ENCODE measurements at places on chromosomes 4 and X. TPM values are rescaled to one million over a fixed set of nuclear protein-coding genes. Genes with fewer than 3 reads are reported as not detected.

LRP2BP gene
- total RNA-seq = 2.1 TPM

ZCCHC18 gene
- total RNA-seq = 4.9 TPM

RAB39B gene
- 6.5 TPM for total RNA-seq

DNAAF6 gene
- total RNA-seq = not detected

ENPEP gene
- total RNA-seq = not detected

CENPVL2 gene
- total RNA-seq = not detected

GRCh38 chrX:121975671-121976070 is 928.3 kb downstream of the GLUD2 start:
- H3K27ac ChIP-seq = no peak overlapping the region
- no peaks in the 10 kb centered on the region for H3K4me1 ChIP-seq
- DNase-seq = no peak

GRCh38 chr4:70903291-70903603 is 1.1 kb downstream of the MOB1B start:
- peak overlapping the region; percentile 98 for H3K4me3 ChIP-seq
- DNase-seq = no peak
- peaks cover 26% of the 10 kb centered on the region for H3K4me1 ChIP-seq
- peak overlapping the region; percentile 81 for H3K27ac ChIP-seq
- H3K36me3 ChIP-seq = no peaks in the 10 kb centered on the region
- H3K27me3 ChIP-seq = no peaks in the 10 kb centered on the region

- no peak overlapping the region for H3K4me3 ChIP-seq
- no peak overlapping the region for H3K27ac ChIP-seq
- no peaks in the 10 kb centered on the region for H3K36me3 ChIP-seq
Observed at GRCh38 chr4:175422331-175422730, 389.7 kb downstream of the GPM6A start.

DNA sequence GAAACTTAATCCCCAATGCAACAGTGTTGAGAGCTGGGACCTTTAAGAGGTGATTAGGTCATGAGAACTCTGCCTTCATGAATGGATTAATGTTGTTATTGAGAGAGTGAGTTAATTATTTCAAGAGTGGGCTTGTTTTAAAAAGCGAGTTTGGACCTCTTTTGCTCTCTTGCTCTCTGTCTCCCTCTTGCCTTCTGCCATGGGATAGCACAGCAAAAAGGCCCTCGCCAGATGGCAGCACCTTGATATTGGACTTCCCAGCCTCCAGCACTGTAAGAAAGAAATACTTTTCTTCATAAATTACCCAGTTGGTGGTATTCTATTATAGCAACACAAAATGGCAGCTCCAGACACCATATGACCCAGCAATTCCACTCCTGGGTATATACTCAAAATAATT is 7.0 kb upstream of the ATP6AP2 start:
- no peaks in the 10 kb centered on the region for H3K27me3 ChIP-seq
- no peak overlapping the region for H3K27ac ChIP-seq
- no peak overlapping the region for H3K4me3 ChIP-seq
- no peak for DNase-seq
- H3K36me3 ChIP-seq = no peaks in the 10 kb centered on the region
- H3K4me1 ChIP-seq = peaks cover 5% of the 10 kb centered on the region

DNA sequence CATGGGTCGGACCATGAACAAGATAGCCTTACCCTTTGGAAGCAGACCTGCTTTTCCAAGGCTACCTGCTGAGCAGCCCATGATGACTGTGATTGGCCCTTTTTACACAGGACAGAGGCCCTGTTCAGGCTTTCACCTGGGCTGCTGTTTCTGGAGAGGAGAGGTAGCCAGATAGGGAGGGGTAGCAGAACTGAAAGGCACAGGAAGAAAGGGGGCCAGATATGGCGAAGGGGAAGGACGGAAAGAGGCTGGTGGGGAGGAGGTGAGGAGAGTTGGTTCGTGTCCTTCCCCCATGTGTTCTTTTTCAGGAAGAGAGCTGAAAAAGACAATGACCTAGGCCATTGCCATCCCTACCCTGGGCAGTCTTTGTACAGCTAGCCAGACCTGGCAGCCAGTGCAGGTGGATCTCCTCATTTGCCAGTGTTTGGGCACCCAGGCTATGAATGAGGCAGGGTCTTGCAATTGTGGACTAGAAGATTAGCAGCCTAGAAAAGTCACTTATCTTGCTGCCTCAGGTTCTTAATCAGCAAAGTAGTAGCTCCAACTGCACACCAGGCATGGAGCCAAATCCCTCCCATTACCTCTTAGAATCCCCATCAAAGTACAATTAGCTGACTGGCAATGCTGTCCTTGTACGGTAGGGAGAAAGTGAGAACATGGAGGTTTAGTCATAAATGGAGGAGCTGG is 139.6 kb downstream of the AMMECR1 start:
- H3K27me3 ChIP-seq = no peaks in the 10 kb centered on the region
- H3K27ac ChIP-seq = peak overlapping the region; percentile 43
- no peak for DNase-seq
- H3K36me3 ChIP-seq = no peaks in the 10 kb centered on the region
- H3K4me3 ChIP-seq = no peak overlapping the region

GRCh38 chr4:62816566-62816965 is 1592.7 kb downstream of the TECRL start:
- H3K27ac ChIP-seq = no peak overlapping the region
- H3K4me3 ChIP-seq = no peak overlapping the region
- no peaks in the 10 kb centered on the region for H3K4me1 ChIP-seq
- H3K27me3 ChIP-seq = no peaks in the 10 kb centered on the region
- no peak for DNase-seq

DNA sequence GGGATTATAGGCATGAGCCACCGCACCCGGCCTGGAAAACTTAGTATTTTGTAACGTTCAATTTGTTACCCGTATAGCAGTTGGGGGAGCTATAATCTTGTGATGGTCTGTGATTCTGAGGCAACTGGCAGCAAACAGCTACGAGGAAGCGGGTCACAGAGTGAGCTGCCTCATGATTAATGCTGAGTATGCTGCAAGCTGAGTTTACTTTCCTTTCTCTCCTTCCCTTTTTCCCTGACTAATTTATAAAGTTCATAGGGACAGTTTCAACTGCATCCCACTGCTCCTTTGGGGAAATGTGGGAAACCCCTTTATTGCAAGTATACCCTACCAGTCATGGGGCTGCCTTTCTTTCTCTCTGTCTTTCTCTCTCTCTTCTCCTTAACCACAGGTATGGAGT is 17.7 kb upstream of the ELOVL6 start:
- no peak for DNase-seq
- H3K27me3 ChIP-seq = peaks cover 11% of the 10 kb centered on the region
- no peak overlapping the region for H3K4me3 ChIP-seq
- no peaks in the 10 kb centered on the region for H3K36me3 ChIP-seq
- no peak overlapping the region for H3K27ac ChIP-seq
- H3K4me1 ChIP-seq = peaks cover 1% of the 10 kb centered on the region

DNA sequence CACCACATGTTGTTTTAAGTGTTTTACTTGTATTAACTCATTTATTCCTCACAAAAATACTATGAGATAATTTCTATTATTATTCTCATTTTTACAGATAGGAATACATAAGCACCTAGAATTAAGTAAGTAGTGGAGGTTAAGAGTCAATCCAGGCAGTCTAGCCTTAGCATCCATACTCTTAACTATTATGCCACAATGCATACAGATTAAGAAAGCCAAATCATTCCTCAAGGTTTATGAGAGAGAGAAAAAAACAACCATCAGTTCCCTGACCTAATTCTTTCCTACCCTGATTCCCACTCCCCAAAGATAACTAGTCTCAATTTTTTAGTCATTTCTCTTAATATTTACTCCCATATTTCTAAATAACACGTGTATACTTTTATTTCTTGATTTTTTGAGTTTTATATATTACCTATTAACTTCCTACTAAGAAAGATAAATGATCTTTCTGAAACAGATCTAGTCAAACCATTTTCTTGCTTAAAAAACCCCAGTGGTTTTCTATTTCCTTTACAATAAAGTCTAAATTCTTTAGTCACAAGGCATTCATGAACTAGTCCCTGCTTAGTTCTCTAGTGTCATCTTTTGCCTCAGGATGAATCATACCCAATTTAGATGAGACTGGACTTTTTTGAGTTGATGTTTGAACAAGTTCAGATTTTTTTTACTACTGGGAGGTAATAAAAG is 16.0 kb downstream of the UBA6 start:
- no peak overlapping the region for H3K4me3 ChIP-seq
- H3K27ac ChIP-seq = peak overlapping the region; percentile 24
- DNase-seq = no peak

- peaks cover 10% of the 10 kb centered on the region for H3K4me1 ChIP-seq
- H3K4me3 ChIP-seq = no peak overlapping the region
- H3K36me3 ChIP-seq = peaks cover 2% of the 10 kb centered on the region
- H3K27ac ChIP-seq = no peak overlapping the region
- no peaks in the 10 kb centered on the region for H3K27me3 ChIP-seq
Observed at GRCh38 chr4:78800965-78801364, 24.8 kb downstream of the BMP2K start.

DNA sequence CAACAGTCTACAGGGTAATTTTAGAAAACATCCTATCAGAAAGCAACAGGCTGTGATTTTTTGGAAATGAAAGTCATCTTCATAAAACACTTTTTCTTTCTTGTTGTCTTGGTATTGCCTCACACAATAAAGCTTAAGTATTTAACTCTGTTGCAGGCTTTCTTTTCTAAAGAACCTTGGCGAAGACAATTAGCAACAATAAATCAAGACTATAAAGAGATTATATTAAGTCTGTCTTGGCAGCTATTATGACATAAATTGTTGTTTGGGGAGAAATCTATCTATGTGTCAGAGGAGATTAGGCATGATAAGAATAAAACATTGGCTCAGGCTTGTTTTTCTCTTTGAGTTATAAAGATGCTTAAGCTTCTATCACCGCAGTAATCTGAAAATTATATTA is 1774.8 kb downstream of the ARAP2 start:
- no peaks in the 10 kb centered on the region for H3K36me3 ChIP-seq
- no peak overlapping the region for H3K27ac ChIP-seq
- H3K27me3 ChIP-seq = no peaks in the 10 kb centered on the region
- no peak for DNase-seq

DNA sequence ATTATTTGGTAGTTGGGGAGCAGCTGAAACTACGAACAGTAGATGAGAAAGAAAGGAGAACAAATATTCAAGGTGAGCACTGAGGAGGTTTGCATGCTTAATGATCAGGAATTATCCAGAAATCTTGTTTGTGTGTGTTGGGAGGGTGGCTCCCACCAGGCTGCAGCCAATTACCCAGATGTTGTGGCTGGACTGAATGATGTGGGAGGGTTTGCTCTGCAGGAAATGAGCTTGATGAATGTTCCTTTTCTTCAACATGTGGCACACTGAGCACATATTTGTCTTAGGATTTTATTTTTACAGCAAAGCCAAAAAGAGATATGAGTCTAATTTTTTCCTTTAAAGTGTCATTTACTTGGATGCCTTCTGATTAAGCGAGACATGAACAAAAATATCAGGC is 48.3 kb upstream of the AMOT start:
- no peak for DNase-seq
- no peak overlapping the region for H3K4me3 ChIP-seq
- H3K27me3 ChIP-seq = no peaks in the 10 kb centered on the region
- H3K4me1 ChIP-seq = peaks cover 4% of the 10 kb centered on the region
- H3K36me3 ChIP-seq = peaks cover 2% of the 10 kb centered on the region
- H3K27ac ChIP-seq = no peak overlapping the region

DNA sequence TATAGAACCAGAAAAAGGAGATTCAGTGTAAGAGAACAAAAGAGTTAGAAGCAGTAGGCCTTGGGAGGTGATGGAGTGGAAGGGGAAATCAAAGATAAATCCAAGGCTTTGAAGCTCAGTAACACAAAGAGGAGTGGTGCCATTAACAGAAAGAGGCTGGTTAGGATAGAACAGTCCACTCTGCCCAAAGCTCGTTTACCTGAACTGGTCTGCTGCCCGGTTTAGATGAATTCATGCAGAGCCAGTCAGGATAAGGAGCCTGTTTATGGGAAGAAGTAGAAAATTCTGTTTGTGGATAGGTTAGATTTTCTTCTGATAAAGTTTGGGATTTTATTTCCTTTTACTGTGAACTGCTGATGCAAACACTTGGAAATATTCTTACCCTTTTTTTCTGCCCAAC is 80.6 kb downstream of the HMGB2 start:
- peak overlapping the region; percentile 83 for H3K27ac ChIP-seq
- H3K27me3 ChIP-seq = no peaks in the 10 kb centered on the region
- DNase-seq = no peak
- H3K4me1 ChIP-seq = peaks cover 26% of the 10 kb centered on the region
- H3K36me3 ChIP-seq = peaks cover 18% of the 10 kb centered on the region
- no peak overlapping the region for H3K4me3 ChIP-seq

- H3K27me3 ChIP-seq = no peaks in the 10 kb centered on the region
- no peak overlapping the region for H3K27ac ChIP-seq
- no peak overlapping the region for H3K4me3 ChIP-seq
- no peak for DNase-seq
Observed at GRCh38 chr4:8544741-8545438, 35.3 kb upstream of the GPR78 start.
